ENCODE measurements at places on chromosomes 7 and 10. TPM values are rescaled to one million over a fixed set of nuclear protein-coding genes. Genes with fewer than 3 reads are reported as not detected.

The HMX3 gene
- 2.8 TPM for total RNA-seq

The AZGP1 gene
- total RNA-seq: not detected

The LIPF gene
- not detected for total RNA-seq

The SPDYE16 gene
- 0.23 TPM for total RNA-seq

The CALHM3 gene
- total RNA-seq: not detected

The PON3 gene
- total RNA-seq: 0.92 TPM

The TAS2R38 gene
- not detected for total RNA-seq

The EEPD1 gene
- 33.7 TPM for total RNA-seq

The GDF2 gene
- 0.23 TPM for total RNA-seq

The UTF1 gene
- total RNA-seq: not detected

The SSC4D gene
- total RNA-seq: 1.6 TPM

The ADAP1 gene
- total RNA-seq: 50.3 TPM

The FAM24B gene
- 6.9 TPM for total RNA-seq

The CDNF gene
- total RNA-seq: 1.6 TPM

The TAS2R41 gene
- not detected for total RNA-seq

The AKR1C4 gene
- not detected for total RNA-seq

The IL15RA gene
- total RNA-seq: not detected

The OR2A1 gene
- not detected for total RNA-seq

The STX1A gene
- 68.0 TPM for total RNA-seq

The PALD1 gene
- 12.7 TPM for total RNA-seq

The CCDC3 gene
- total RNA-seq: 16.6 TPM

The ANKIB1 gene
- total RNA-seq: 131 TPM

The NEUROG3 gene
- not detected for total RNA-seq

The THSD7A gene
- 30.4 TPM for total RNA-seq

The TMEM209 gene
- total RNA-seq: 17.3 TPM

The ASL gene
- total RNA-seq: 11.8 TPM

The PDK4 gene
- 8.3 TPM for total RNA-seq

The SPDYE1 gene
- not detected for total RNA-seq

The CNTNAP2 gene
- total RNA-seq: 228 TPM

The CPEB3 gene
- 46.8 TPM for total RNA-seq

The C10orf62 gene
- total RNA-seq: 0.23 TPM

The KLF14 gene
- 0.23 TPM for total RNA-seq

The DKK1 gene
- 5.3 TPM for total RNA-seq

The GPRIN2 gene
- total RNA-seq: 31.8 TPM

The PPA1 gene
- 207 TPM for total RNA-seq

The EN2 gene
- total RNA-seq: 0.23 TPM

The GLCCI1 gene
- 75.4 TPM for total RNA-seq

The TMEM176B gene
- total RNA-seq: 5.8 TPM

The LRIT1 gene
- not detected for total RNA-seq

The GIMAP8 gene
- total RNA-seq: 2.8 TPM

The ZNF804B gene
- 8.3 TPM for total RNA-seq

The NME8 gene
- total RNA-seq: not detected

The BTBD16 gene
- not detected for total RNA-seq

The EDRF1 gene
- 44.1 TPM for total RNA-seq

The AQP1 gene
- 7.6 TPM for total RNA-seq

The SRRM3 gene
- 15.2 TPM for total RNA-seq

The SH3PXD2A gene
- 10.8 TPM for total RNA-seq

The FOXP2 gene
- total RNA-seq: 94.6 TPM

The FGFR2 gene
- 28.4 TPM for total RNA-seq

The DYNC1I1 gene
- total RNA-seq: 51.2 TPM

The SPAM1 gene
- total RNA-seq: not detected

The SUGCT gene
- 3.7 TPM for total RNA-seq

The ACSM6 gene
- not detected for total RNA-seq

The PIK3AP1 gene
- 9.7 TPM for total RNA-seq

The GRM3 gene
- 153 TPM for total RNA-seq

The ZSCAN21 gene
- 13.4 TPM for total RNA-seq

The RPEL1 gene
- total RNA-seq: not detected
